ENCODE measurements at places on chromosomes 5 and 9.

- DNase-seq, result no peak
Measured at GRCh38 chr9:95130484-95130883, 187.0 kb downstream of the FANCC start.

GRCh38 chr5:160851451-160851850 lies 560 bp downstream of the ATP10B start:
- DNase-seq, result no peak

GRCh38 chr5:82754759-82755158 lies 322.4 kb downstream of the TMEM167A start:
- no peak for DNase-seq

- DNase-seq, result no peak
Measured at GRCh38 chr9:17613758-17614157, 34.9 kb downstream of the SH3GL2 start.

DNA sequence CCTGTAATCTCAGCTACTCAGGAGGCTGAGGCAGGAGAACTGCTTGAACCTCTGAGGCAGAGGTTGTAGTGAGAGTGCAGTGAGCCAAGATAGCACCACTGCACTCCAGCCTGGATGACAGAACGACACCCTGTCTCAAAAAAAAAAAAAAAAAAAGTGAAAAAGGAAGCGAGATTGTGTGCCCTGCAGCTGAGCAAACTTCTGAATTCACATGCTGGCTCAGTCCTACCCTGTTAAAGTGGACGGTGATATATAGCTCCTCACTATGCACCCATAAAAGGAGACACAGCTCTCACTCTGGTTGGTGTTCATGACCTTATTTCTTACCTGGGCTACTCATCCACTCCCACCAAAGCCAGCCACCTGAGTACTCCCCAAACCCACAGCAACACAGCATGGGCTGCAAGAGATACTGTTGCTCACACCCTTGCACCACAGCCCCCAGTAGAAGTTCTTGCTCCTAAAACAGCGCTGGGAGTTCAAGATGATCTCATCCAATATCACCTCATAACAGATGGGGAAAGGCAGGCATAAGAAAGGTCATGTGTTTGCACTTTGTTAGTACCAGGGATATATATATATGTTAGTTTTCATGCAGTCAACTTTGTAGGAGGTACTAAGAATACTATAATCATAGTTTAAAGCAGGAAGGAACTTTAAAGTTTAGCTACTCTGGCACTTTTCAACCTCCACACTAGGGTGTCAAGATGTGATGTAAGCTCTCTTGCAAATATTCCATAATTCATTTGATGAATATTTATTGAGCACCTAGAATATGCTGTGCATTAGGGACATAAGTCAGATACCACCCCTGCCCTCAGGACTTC lies 4.0 kb downstream of the TTLL11 start:
- no peak for DNase-seq

Measured in T-helper 1 cell (primary cell).